ENCODE measurements at places on chromosomes 13 and 19.

GRCh38 chr13:37481011-37481884, 117.3 kb downstream of the POSTN start:
- no peak for DNase-seq

DNA sequence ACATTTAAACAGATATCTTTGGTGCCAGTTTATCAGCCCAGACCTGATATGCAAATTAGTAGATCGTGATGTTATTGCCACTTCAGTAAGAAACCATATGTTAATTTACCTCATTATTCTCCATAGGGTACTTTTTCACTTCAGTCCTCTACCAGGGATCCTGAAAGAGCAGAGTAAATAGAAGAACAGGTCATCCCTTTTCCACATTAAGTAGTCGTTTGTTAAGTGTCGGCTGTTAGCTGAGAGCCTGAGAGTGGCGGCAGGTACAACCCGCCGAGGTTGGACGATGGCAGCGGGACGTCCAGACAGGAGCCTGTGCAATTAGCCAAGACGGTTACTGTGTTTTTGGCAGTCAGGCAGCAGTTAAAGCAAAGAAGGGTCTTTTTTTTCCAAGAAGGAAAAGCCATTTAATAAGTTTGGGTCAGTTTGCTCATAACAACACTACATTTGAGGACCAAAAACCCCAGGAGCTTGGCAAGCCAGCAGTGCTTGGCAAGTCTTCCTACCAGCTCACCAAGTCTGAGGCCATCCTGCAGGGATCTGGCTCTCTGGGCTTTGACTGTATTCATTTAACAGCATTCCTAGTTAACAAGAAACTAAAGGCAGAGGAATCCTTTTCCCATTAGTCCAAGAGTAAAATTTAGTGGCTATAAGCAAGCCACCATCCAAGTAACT, 231.8 kb downstream of the SHISA2 start:
- no peak for DNase-seq

DNA sequence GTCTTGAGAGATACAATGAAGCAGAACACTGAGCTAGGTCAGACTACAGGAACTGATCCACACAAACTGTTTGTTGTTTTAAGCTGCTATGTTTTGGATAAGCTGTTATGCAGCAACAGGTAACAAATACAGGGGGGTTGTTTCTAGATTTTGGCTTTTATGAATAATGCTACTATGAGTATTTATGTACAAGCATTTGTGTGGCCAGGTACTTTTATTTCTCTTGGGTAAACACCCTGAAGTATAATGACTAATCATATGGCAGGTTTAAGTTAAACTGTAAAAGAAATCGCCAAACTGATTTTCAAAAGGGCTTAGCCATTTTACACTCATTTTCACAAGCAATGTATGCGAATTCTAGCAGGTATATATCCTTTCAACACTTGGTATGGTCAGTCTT, 166.0 kb downstream of the DNAJC3 start:
- no peak for DNase-seq

DNA sequence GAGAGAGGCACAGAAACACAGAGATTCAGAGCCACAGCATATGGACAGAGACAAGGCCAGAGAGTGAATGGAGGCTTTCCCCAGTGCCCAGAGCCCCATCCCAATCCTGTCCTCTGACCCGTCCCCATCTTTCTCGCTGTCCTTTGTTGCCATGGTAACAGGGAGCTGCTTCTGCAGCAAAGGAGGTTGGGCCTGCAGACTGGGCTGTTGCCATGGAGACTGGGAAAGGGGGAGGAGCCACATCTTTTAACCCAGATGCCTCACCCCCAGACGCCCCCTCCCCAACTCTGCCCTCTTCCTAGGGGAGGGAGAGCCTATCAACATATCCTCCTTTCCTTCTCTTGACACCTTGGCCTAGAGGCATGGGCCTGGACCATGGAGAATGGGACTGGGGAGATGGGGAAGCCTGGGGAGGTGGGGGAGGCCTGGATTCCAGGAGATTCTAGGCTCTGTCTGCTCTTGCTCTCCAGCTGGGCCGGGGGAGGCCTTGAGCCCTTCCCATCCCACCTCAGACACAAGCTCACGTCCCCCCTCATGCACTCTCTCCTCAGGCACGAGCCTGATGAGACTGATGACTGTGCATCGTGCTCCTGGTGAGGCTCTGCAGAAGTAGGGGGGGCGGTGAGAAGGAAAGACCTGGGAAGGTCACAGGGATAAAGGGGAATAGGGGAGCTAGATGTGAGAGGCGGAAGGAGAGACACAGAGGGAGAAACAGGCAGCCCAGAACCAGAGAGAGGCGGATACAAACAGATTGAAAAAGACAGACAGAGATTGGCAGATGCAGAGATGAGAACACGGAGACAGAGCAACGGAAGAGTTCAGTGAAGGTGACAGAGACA, 2.1 kb upstream of the ATP1A3 start:
- no peak for DNase-seq

DNA sequence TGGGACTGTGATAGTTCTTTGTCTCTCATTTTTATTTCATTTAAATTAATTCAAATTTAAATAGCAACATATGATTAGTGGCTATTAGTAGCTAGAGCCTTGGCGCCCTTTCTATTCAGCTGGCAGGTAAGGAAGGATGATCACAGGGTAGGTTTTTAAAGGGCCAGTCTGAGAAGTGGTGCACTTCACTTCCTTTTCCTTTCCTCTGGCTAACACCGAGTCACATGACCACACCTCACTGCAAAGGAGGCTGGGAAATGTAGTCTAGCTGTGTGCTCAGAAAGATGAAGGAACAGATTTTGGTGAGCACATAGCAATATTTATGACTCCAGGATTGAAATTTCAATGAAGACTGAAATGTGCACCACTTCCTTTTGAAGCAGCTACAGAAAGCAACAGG, 128.7 kb downstream of the TSHZ3 start:
- no peak for DNase-seq

DNA sequence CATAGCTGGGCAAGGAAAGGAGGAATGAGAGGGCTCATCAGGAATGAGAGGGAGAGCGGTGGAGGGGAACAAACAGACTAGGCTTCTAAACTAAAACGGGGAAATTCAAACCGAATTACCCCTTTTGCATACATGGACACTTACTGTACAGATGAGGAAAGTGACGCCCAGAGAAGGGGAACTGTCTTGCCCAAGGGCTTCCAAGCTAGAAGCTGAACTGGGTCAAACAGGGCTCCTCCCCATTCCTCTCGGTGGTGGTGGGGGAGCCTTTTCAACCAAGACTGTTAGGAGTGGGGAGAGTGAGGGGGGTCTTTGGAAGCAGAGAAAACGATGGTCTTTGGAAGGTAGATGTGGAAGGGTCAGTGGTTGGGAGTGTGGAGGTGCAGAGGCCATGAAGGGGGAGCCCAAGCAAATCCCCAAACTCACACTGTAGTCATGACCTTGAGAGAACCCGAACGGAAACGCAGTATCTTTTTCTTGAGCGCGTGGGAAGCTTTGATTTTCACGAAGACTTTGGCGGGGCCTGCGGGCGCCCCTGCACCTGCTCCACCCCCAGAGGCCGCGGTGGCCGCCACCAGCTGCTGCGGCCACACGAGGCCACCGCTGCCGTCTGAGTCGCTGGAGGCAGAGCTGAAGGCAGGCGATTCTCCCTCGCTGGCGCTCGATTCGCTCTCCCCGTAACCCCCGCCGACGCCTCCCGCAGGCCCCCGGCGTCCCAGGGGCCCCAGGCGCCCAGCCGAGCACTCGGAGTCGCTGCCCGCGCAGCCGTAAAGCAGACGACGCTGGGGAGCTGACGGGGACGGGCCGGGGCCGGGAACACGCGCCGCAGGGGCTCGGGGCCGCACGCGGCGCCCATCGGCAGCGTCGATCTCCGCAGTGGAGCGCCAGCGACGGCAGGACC, 12.3 kb upstream of the GNG8 start:
- no peak for DNase-seq

DNA sequence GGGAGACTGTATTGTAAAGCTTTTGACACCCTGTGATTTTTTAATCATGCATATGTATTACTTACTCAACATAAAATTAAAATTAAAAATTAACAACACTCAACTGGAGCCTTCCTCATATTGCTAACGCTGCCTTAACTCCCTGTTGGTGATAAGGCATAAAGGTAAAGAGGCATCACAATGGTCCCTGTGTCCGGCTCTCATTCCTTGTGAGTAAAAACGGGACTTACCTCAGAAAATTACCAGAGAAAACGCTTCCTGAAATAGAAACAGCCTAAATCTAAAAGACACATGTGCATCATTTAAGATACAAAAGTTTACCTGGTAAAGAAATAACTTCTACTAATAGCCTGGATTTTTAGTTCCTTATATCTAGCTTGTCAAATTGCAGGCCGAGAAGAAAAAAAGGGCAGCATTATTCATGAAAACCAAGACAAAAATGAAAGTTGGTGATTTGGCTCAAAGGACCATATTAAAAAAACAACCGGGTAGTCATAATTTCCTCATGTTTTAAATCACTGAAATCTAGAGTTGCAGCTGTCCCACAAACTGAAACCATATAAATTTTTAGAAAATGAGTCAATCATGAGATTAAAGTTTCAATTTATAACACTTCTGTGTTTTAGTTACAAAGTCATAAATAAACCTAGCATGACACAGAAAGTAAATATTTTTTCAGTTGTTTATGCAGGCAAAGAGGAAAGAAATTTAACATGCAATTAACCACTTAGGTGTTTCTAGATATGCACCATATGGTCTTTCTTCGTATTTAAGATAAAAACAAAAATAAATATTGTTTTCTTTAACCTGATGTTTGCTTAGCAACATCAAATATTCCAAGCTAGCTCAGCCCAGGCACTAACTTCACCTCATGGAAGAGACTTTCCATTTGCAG, 94.7 kb downstream of the MIPEP start:
- peak; percentile 34 for DNase-seq

GRCh38 chr19:3768015-3768747, 3.8 kb downstream of the RAX2 start:
- DNase-seq, result no peak

DNA sequence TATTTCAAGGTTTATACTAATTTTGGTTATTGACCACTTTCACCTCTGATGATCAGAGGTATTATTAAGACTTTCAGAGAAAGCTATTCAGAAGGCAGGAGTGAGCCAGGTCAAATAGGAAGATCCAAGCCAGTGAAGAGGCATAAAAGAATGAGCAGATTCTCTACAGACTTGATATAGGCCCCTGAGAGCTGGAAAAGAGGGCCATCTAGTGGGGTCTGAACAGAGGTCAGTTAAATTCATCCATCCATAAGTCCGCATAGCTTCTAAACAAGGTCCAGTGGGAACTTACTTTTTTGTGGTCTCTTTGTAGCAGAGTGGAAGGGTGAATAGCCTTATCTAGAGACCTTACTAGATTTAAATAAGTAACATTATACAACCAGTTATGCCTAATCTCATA, 126.6 kb upstream of the UFM1 start:
- DNase-seq, result peak; percentile 25

GRCh38 chr19:1774989-1775772, 21.9 kb downstream of the ONECUT3 start:
- no peak for DNase-seq

GRCh38 chr13:102138635-102139190, 263.1 kb downstream of the FGF14 start:
- DNase-seq, result no peak

DNA sequence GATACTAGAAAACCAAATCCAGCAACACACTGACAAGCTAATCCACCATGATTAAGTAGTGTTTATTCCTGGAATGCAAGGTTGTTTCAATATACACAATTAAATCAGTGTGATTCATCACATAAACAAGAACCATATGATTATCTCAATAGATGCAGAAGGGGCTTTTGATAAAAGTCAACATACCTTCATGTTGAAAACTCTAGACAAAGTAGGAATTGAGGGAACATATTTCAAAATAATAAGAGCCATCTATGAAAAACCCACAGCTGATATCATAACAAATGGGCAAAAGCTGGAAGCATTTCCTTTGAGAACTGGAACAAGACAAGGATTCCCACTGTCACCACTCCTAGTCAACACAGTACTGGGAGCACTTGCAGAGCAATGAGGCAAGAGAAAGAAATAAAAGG, 213.6 kb upstream of the CSNK1A1L start:
- DNase-seq, result peak; percentile 56

GRCh38 chr19:5093297-5093928, 124.5 kb downstream of the KDM4B start:
- no peak for DNase-seq

DNA sequence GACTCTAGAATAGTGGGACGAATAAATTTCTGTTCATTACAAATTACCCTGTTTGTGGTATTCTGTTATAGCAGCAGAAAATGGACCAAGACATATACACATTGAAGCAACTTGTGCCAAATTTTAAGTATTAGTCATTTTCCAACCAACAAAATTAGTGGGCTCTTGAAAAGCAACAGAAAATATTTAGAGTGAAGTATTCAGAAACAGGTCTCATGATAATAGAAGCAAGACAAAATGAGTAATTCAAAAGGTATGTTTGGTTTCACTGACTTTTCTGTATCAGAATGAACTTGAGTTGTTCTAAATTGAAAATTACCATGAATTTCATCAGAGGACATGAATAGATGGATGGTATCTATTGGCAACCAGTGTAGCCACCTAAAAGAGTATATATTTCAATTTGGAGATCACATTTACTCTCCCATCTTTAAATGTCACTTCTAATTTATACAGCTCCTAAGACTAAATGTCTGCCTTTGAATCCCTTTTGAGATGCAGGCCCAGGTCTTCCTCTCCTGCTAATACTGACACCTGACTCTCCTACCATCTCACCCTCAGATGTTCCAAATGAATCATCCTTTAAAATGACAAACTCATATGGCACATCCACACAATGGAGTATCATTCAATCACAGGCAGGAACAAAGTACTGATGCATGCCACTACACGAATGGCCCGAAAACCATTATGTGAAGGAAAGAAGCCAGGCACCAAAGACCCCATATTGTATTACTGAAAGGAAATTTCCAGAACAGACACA, 40.7 kb upstream of the DOCK9 start:
- DNase-seq, result no peak

DNA sequence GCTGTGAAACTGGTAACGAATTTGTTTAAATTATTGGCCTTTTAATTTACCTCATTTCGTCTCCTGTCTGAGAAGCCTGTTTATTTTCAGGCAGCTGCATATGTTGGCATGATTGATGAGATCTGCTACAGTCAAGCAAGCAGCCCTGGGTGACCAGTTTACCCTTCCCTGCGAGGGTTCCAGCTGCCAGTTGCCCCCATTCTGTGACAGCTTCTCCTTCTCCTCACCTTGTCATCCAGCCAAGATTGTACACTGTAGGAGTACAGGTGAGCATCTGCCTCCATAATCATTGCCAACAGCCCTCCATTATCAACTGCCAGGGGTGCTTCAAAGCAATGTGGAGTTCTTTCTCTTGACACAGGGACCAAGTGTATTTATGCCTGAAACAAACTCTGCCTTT, 1979.9 kb upstream of the PRR20A start:
- DNase-seq, result no peak

DNA sequence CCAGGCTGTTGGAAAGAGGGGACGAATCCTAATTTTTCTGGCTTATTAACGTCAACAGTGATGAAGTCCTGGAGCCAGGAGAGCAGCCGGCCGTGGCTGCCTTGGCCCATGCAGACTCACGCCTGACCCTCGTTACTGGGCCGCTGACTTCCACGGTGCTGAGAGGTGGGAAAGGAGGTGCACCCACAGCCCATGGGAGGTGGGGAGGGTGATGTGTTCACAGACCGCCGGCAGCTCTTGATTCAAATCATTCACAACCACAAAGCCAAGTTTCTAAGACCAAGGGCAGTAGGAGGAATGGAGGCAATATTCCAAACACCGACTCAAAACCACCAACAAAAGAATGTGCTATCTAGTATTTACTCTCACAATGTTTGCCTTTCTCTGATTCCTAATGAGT, 24.3 kb downstream of the COL4A2 start:
- no peak for DNase-seq

GRCh38 chr13:41065078-41065477, 3.8 kb downstream of the WBP4 start:
- DNase-seq, result peak; percentile 60

All from GM04504 (cell line).